ENCODE measurements at places on chromosomes 5 and 9. TPM values are rescaled to one million over a fixed set of nuclear protein-coding genes. Genes with fewer than 3 reads are reported as not detected.

Gene REEP2
- not detected for total RNA-seq

Gene FAM221B
- total RNA-seq: not detected

Gene CDH18
- total RNA-seq: not detected

Gene SPARC
- total RNA-seq: 393 TPM

Gene COL23A1
- total RNA-seq: 3.8 TPM

Gene SCAI
- 14.7 TPM for total RNA-seq

Gene KCNT1
- 12.6 TPM for total RNA-seq

Gene FRRS1L
- total RNA-seq: not detected

Gene MYMK
- not detected for total RNA-seq

Gene SLC6A7
- not detected for total RNA-seq

Gene KLF9
- 23.4 TPM for total RNA-seq

Gene JAK2
- 41.3 TPM for total RNA-seq

Gene PDCD1LG2
- total RNA-seq: 21.4 TPM

Gene AK3
- 65.3 TPM for total RNA-seq

Gene STING1
- total RNA-seq: 100 TPM

Gene DMRT2
- not detected for total RNA-seq

Gene CHSY3
- 1.3 TPM for total RNA-seq

Gene RETREG1
- 6.7 TPM for total RNA-seq

Gene CCNJL
- 12.3 TPM for total RNA-seq

Gene CARD6
- total RNA-seq: 35.1 TPM

Gene PCDHAC1
- total RNA-seq: 0.39 TPM

Gene OR1K1
- not detected for total RNA-seq

Gene NSG2
- total RNA-seq: 0.41 TPM

Gene SOX30
- 0.20 TPM for total RNA-seq

Gene SLC35A4
- total RNA-seq: 64.0 TPM

Gene ZMAT2
- 41.4 TPM for total RNA-seq

Gene MLANA
- total RNA-seq: not detected

Gene RAD23B
- total RNA-seq: 77.4 TPM

Gene GABRA1
- not detected for total RNA-seq

Gene SKIC3
- total RNA-seq: 72.4 TPM

Gene IFNB1
- total RNA-seq: not detected

Gene EPB41L4A
- 18.9 TPM for total RNA-seq

Gene PAEP
- total RNA-seq: not detected

Gene ADAMTS13
- 1.1 TPM for total RNA-seq

Gene C5orf52
- not detected for total RNA-seq

Gene GHR
- 4.6 TPM for total RNA-seq

Gene TLX3
- not detected for total RNA-seq

Gene PCDHGA11
- 2.5 TPM for total RNA-seq

Gene LHX6
- 0.41 TPM for total RNA-seq

Gene CCL27
- total RNA-seq: not detected

Gene SLIT3
- 13.8 TPM for total RNA-seq

Gene BRINP1
- 0.39 TPM for total RNA-seq

Gene COL15A1
- 2.2 TPM for total RNA-seq

Gene CDC14B
- 5.1 TPM for total RNA-seq

Gene AIF1L
- 254 TPM for total RNA-seq

Gene TTC23L
- total RNA-seq: not detected

Gene ZFP37
- 3.6 TPM for total RNA-seq

Gene SPATA31A3
- not detected for total RNA-seq

Gene SLC34A3
- not detected for total RNA-seq

Gene ADAM19
- total RNA-seq: 56.6 TPM

Gene PRR16
- 3.7 TPM for total RNA-seq

Gene GFPT2
- total RNA-seq: 3.0 TPM

Gene GALNT12
- 1.5 TPM for total RNA-seq

Gene DAPK1
- total RNA-seq: 112 TPM

Gene PCDHGA2
- total RNA-seq: 3.9 TPM

Gene SHROOM1
- 18.0 TPM for total RNA-seq

Gene TNFSF8
- total RNA-seq: 27.8 TPM

Gene RECK
- 12.5 TPM for total RNA-seq

Gene CMYA5
- total RNA-seq: 0.27 TPM

Gene FBLL1
- not detected for total RNA-seq

Data from spleen (tissue), 13 donors.